ENCODE measurements at places on chromosomes 7 and 10.

- no peak for DNase-seq
These were observed 33.4 kb upstream of the PDGFA start for GRCh38 chr7:552868-553635.

DNA sequence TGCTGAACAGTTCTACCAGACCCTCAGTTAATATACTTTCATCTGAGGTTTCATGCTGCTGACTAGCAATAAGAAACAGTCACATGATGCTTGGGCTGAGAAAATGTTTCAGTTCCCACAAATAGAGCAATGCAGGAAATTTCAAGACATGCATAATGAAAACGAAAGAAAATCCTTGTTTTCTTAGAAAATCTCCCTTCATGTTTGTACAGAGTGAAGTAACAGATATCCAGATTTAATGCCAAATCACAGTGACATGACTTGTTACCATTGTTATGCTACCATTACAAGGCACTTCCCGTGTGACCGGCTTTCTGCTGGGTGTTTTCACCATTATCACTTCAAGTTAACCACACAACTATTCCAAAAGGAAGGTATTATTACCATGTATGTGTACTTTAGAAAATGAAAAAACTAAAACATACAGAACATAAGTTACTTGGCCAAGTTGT, 121.7 kb downstream of the DOCK4 start:
- no peak for DNase-seq

GRCh38 chr10:97336006-97336405, 1.5 kb upstream of the FRAT2 start:
- no peak for DNase-seq

GRCh38 chr10:91108820-91109219, 111.6 kb upstream of the PCGF5 start:
- no peak for DNase-seq

DNA sequence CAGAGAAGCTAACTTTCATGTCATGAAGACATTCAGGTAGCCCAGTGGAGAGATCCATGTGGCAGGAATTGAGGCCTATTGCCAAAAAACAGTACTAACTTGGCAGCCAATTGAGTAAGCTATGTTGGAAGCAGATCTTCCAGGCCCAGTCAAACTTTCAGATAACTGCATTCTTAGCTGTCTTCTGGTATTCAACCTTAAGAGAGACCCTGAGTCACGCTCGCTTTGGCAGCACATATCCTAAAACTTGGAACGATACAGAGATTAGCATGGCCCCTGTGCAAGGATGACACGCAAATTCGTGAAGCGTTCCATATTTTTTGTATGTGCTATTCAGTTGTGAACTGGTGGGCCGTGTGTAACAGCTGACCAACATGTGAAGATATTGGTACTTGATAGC, 17.6 kb upstream of the ZNF518A start:
- no peak for DNase-seq

DNA sequence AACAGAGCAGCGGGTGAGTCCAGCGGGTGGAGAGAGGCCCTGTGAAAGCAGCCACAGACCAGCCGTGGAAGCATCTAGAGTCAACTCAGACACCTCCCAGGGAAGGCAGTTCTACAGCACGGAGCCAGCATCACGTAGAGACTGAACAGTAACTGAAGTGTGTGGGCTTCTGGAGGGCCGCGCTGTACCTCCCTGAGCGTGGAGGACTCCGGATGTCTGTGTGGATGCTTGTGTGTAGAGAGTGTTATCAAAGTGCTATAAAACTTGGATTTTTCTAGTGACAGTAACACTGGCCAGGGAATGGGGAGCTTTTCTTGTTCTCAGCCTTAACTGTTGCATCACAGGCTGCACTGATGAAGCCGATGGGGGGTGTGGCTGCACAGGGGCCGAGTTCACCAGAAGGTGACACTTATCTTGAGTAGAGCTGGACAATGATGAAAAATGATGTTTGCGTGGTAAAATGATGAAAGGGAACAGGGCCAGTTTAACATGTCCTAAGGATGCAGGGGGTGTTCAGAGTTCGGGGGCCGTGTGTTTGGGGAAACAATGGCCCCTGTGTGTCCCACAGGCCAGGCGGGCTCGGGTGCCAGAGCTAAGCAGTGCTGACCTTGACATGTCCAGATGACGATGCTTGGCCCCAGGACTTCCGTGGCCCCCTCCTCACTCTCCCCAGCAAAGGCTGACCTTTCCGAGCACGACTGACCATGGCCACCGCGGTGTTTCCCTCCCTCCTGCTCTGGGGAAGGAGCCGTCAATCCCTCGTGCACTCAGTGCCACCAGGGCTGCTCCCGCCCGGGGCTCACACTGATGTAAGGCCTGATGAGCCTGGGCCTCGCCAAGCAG, 21.9 kb downstream of the MNX1 start:
- no peak for DNase-seq
